ENCODE measurements at places on chromosomes 11 and 22.
A peak's percentile ranks its signal among the peaks of the same experiment; 100 is the strongest.

- DNase-seq, result no peak
Measured at GRCh38 chr22:21975273-21975672, 7.3 kb downstream of the TOP3B start.

DNA sequence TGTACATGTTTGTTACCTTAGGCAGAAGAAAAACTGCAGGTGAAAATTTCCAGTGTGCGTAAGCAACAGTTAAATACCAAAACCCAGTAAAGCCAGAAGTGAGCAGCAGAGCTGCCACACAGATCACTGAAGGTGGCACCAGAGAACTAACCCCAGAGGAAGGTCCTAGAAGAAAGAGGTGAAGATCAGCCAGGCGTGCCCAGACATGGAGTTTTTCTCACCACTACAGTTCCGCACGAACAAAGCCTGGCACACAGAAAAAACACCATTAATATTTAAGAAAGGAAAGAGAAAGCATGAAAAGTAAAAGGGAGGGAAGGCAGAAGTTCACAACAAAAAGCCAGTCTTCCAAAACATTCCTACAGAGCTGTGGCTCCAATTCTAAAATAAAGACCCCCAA is 60.7 kb downstream of the STK33 start:
- DNase-seq, result peak; percentile 2

GRCh38 chr11:62399172-62399877 is 19.5 kb upstream of the SCGB1A1 start:
- DNase-seq, result no peak

GRCh38 chr11:102760344-102761035 is 19.9 kb downstream of the MMP10 start:
- no peak for DNase-seq

DNA sequence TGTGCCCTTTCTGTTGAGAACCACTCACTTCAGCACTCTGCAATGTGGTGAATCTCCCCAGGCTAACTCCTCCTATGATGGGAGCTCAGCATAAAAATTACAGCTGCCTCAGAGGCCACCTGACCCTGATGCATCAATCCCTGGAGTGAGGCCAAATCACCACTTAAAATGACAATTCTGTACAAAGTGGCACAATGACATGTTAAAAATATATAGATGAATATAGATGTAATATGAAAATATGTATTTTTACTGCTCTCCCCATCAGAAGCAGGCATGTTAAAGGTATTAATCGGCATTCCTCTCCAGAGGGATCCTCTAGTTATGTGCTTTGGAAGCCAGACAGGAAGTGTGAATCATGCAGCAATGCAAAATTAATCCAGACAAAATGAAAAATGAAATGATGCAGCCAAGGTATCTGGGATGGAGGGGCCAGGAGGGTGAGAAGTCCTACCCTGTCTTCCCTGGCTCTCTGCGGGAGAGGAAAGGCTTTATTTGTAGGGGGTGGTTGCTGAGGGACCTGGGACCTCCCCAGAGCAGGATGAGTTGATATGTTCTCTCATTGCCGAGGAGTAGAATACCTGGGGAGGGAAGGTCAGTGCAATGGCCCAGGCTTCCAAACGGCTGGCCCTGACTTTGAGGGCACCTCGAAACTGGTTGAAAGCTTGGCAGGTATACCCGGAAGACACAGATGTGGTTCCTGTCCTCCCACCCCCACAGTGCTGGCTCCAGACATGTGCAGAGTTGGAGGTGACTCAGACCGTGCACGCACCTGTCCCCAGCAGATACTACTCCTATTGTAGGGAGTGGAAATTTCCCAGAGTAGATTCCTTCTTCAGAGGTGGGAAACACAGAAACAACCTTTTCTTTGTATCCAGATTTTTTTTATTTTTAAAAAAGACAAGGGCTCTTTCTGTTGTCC is 347.9 kb upstream of the NCAM1 start:
- DNase-seq, result no peak

DNA sequence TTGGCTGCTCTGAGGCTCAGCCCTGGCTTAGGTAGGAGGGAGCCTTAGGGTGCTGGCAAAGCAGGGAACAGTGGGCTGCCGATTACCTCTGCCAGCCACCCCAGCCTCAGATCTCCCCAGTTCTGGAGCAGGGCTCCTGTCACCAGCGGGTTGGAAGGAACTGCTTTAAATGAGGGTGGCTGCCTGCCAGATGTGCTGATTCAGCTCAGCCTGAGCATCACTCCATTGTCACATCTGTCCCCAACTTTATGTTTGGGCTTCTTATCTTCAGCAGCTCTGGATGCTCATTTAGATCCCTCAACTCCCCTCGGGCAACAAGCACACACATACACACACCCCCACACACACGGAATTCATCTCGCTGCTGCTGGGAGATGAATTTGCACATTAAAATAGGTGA is 16.9 kb upstream of the ANKK1 start:
- DNase-seq, result no peak

DNA sequence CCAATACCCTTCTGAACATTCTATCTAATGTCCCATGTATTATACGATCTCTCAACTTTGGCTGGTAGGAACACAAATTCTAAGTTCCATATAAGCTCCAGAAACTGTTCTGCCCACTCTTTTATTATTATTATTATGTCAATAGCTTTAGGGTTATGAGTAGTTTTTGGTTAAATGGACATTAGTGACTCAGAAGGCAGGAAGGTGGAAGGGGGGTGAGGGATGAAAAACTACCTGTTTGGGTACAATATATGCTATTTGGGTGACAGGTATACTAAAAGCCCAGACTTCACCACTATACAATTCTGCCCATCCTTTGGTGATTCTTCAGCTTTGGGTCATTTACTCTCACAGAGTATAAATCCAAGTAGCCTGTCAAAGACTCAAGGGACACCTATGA is 22.5 kb upstream of the TRIM29 start:
- no peak for DNase-seq

- no peak for DNase-seq
Measured at GRCh38 chr22:38115423-38116205, 5.1 kb upstream of the BAIAP2L2 start.

DNA sequence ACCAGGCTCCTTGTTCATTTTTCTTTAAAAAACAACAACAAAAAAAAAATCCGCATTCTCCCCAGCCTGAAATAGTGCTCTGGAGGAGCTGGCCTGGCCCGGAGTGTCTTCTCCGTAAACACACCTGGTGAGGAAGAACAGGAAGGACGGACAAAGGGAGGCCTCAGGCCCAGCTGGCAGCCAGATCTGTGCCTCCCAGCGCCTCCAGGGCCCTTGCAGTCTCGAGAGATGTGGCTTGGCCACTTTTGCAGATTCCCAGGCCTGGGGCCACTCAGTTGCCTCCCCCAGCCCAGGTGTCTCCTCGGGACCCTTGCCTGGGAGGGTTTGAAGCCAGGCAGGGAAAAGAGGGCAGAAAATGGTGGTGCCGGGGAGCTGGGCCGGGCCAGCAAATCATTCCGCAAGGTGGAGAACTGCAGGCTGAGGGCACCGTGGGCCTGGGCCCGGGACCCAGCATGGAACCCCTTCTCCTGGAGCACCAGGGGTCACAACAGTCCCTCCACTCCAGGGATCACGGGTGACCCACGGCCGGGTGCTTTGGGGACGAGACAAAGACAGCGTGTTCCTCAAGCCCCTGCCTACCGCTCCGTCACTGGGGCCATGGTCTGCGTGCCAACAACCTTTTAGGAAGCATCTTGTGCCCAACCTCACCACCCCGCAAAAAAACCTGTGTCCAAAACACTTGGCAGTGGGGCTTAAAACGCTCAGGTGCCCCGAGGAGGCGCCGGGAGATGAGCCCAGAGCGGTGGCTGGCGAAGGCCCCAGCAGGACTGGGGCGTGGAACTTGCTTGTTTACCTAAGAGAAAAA is 67.1 kb upstream of the WNT7B start:
- no peak for DNase-seq

DNA sequence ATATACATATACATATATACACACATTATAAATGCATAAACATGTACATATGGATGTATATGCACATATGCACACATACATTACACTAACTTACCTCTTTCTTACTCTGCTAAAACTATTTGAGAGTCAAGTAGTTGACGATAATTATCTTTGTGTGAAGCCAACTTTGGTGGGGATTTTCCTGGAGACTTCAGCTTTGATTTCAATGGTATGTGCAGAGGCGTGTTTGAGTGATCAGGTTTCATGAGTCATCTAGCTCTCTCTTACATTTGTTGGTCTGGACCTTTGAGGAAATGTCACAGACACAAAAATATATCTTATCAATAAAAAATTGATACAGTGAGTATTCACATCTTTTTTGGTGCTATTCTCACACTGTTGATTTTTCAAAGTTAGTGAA is 769.1 kb upstream of the LUZP2 start:
- no peak for DNase-seq
